SHP77 treated with DMSO at 0.1 percent for 48 hours (cell line): ENCODE measurements at places on chromosomes 7 and 10.

GRCh38 chr10:60604342-60604741 lies 173.9 kb upstream of the CDK1 start:
- no peak for DNase-seq

DNA sequence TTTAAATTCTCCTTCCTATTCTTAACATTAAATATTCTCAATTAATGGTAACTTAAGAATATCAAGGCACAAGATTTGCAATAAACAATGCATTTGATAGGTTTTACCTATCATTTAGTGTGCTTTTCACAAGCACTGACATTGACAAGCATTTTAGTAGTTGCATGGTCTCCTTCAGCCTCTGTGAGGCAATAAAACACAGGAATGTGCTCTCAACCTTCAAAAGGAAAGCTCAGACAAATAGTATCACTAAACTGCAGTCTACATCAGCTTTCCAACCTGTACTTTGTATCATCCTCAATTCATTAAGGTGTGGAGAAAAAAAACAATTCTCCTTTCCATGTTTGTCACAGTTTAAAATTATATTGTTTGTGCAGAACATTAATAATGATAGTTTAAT lies 51.1 kb upstream of the TSPAN13 start:
- DNase-seq: no peak

DNA sequence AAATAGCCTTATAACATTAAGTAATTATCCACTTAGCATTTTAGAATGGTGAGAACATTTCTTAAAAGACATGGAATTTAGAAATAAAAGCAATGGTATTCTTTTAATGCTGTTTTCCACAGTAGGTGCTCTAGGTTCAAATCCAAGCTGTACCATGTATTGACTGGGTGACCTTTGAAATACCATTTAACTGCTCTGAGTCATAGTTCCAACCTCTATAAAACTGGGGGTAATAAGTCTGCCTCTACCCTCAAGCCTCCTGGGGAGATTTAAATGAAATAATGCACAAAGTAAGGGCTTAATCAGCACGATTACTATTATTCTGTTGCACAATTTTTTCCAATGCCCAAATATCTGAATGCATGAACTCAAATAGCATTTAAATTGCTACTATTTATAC lies 236.4 kb upstream of the CCDC6 start:
- DNase-seq: no peak

- DNase-seq: no peak
These were observed at the start of gene SUN1 for GRCh38 chr7:832167-832967. Gene SUN1, plus strand, starts transcription at chr7:832476. Its CDS starts 49 bp downstream, at chr7:832525.

DNA sequence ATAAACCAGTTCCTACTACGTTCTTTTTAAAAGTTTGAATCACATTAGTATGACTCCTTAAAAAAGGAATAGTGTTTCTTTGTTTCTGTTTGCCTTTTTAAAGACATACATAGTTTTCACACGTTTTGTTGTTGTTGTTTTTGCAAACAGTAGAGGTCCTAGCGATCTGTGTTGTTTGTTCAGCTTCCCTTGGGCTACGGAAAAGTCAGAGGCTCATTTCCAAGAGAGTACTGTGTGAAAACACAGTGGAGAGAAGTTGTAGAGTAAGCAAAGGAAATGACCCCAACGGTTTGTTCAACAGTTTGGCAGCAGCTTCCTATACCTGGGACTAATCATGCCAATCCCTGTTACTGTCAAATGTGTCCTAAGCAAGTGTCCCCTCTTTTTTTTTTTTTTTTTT lies 87.1 kb upstream of the STEAP1 start:
- no peak for DNase-seq

DNA sequence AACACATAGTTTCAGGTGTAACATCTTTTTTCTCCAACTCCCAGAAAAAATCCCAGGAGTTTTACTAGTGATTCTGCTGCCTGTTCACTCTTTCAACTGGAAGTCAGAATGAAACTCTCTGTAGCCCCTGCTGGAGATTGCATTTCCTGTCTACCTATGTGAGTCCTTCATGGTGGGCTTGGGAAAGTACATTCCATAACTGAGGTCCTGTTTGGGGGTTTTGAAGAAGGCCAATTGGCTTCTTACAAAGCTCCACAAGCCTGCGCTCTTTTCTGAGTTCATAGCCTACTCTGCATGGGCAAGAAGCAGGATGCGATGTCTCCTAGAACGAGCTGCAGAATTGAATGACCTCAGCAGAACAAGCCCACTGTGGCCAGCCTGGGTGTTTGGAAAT lies 86.7 kb downstream of the LYZL2 start:
- no peak for DNase-seq

- no peak for DNase-seq
These were observed 111.8 kb upstream of the ZNF438 start for GRCh38 chr10:31143331-31143935.

GRCh38 chr7:100099452-100099851 lies 1.7 kb downstream of the MCM7 start:
- DNase-seq: no peak

- DNase-seq: no peak
These were observed 17.2 kb downstream of the RUNDC3B start for GRCh38 chr7:87645446-87645845.

DNA sequence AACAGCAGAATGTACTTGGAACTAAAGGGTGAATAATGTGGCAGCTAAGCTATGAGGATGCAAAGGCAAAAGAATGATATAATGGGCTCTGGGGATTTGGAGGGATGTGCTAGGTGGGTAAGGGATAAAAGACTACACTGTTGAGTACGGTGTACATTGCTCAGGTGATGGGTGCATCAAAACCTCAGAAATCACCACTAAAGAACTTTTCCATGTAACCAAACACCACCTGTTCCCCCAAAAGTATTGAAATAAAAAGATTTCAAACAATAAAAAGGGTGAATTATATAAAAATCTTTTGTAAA lies 1.6 kb upstream of the CHCHD2 start:
- no peak for DNase-seq

- peak; percentile 73 for DNase-seq
These were observed 4.4 kb upstream of the ABHD11 start for GRCh38 chr7:73742753-73743641.

DNA sequence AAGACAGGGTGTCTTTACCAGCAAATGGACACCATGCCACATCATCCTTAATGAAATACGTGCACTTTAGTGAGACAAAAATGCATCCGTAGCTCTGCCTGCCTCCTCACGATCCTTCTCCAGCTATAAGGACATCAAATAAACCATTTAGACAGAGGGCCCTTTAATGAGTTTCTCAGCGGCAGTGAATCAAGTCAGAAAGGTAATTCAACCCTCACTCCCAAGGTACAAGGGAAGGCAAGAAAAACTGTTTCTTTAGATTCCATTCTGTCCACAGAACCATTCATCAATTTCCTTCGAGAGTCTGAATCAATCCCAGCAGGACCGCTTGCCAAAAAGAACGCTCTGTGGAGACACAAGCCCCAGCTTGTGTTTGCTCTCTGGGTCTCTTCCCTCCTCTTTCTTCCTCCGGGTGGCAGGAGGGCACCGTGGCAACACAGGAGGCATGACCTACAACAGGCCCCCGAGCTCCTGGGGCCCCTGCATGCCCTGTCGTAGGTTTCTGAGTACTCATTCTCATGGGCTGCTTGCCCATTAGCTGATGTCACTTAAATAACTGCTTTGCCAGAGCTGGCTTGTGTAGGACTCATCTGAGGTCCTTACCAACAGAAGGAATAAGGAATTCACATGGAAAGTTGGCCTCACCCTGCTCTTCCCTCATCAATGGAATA lies 297.8 kb upstream of the PRKCQ start:
- DNase-seq: no peak

DNA sequence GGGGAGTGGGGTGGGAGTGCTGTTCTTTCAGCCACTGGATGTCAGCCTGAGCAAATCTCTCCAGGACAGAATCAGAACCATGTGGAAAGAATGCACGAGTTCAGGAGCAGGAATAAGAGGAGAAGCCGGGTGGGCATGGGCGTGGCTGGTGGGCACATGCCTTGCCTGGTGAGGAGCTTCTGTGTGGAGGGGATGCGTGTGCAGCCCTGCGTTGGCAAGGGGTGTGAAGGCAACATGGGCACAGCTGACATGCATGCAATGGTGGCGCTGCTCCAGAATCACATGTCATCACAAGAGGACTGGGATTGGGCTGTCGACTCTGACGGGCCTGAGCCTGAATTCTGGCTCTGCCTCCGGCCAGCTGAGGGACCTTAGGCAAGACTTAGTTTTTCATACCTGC lies 162.1 kb downstream of the ADAM12 start:
- no peak for DNase-seq

- DNase-seq: no peak
These were observed 2.5 kb downstream of the ZYX start for GRCh38 chr7:143383642-143383957.

DNA sequence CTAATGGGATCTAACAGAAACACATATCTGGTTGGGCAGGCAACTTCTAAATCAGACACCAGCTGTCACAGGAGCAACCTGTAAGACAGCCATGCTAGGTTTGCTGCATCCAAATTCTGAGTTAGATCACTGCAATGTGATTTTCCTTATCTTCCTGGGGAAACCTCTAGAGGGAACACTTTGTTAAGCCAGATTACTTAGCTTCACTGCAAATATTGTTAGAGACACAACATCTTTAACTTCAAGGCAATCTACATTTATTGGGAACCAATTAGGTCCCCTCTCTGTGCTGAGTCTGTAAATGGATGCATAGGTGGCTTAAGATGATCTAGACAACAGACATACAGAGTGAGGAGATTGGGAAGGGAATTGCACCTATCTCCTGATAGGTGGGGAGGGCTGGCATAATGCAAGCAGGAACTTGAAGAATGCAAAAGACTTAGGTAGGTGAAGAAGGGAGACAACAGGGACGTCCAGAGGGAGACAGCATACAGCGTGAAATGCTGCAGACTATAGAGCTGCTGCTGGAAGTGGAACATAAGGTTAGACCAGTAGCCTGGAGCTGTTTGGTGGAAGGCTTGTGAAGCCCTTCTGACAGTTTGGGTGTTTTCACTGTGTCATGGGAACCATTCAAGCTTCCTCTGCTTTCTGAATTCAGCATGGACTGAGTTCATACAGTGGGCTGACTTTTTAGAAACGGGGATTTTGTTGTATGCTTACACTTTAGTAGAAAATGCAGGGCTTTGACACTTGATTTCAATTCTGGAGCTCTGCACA lies 109.8 kb upstream of the ELMO1 start:
- DNase-seq: no peak

DNA sequence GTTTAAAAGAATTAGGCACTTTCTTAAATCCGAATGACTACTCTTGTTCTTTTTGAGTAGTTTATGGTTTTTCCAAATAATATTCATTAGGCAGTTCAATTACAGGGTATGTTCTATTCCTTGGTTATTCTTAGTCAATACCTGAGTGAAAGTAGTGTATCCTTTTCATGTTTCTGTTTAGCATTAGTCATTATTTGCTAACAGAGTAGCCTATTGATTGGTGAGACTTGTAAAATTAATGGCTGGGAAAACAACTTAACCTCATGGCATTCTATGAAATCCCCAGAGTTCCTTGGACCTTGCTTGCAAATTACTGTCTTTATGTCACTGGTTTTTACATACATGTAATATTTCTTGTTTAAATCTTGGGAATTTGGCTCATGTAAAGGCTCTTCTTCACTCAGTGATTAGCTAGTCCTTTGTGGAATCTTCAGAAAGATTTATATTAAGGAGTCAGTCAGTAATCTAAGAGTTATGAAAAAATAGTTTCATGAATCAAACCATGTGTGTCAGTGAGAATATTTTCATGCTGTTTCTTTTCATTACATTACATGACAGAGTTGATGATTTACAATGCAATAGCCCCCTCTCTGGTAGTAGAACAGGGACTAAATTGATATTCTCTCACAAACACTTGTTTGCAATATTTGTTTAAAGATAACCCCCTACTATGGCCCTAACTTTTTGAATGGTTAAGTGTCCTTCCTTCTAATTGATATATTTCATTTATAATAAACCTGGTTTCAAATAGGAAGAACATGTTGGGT lies 81.5 kb upstream of the LRRTM3 start:
- DNase-seq: no peak

GRCh38 chr10:94069884-94070283 lies 76.2 kb downstream of the PLCE1 start:
- no peak for DNase-seq

- no peak for DNase-seq
These were observed 561.7 kb downstream of the SDK1 start for GRCh38 chr7:3862774-3863173.

DNA sequence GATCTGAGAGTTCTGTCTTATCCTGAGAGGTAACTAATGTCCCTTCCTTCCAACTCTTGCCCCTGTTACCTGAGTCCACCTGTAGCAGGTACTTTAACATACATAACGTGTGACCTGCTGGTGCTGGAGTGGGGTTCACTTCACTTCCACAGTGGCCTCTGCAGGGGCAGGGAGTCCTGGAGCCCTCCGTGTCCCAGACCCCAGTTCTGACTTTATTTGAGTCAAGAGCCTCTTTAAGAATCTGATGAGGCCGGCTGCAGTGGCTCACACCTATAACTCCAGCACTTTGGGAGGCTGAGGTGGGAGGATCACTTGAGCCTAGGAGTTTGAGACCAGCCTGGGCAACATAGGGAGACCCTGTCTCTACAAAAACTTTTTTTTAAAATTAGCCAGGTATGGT lies 117.0 kb upstream of the RET start:
- no peak for DNase-seq

DNA sequence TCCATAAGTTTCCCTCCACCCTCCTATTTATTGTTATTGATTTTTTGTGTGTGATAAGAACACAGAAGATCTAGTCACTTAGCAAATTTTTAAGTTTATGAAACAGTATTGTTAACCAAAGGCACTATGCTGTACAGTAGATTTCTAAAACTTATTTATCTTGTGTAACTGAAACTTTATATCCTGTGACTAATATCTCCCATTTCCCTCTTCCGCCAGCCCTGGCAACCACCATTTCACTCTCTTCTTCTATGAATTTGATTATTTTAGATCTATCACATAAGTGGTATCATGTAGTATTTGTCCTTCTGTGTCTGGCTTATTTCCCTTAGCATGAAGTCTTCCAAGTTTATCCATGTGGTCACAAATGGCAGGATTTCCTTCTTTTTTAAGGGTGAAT lies 144.3 kb upstream of the INHBA start:
- no peak for DNase-seq

- no peak for DNase-seq
These were observed 8.8 kb upstream of the RHOBTB1 start for GRCh38 chr10:60952846-60953220.

GRCh38 chr7:152006336-152006735 lies 19.1 kb upstream of the GALNT11 start:
- no peak for DNase-seq

GRCh38 chr7:93364806-93365205 lies 132.6 kb downstream of the VPS50 start:
- DNase-seq: no peak
